ENCODE measurements at places on chromosomes 5 and 9. TPM values are rescaled to one million over a fixed set of nuclear protein-coding genes. Genes with fewer than 3 reads are reported as not detected.
A peak's percentile ranks its signal among the peaks of the same experiment; 100 is the strongest.

GRCh38 chr5:177447066-177447610 lies 524 bp downstream of the PRR7 start:
- peak; percentile 91 for DNase-seq

DNA sequence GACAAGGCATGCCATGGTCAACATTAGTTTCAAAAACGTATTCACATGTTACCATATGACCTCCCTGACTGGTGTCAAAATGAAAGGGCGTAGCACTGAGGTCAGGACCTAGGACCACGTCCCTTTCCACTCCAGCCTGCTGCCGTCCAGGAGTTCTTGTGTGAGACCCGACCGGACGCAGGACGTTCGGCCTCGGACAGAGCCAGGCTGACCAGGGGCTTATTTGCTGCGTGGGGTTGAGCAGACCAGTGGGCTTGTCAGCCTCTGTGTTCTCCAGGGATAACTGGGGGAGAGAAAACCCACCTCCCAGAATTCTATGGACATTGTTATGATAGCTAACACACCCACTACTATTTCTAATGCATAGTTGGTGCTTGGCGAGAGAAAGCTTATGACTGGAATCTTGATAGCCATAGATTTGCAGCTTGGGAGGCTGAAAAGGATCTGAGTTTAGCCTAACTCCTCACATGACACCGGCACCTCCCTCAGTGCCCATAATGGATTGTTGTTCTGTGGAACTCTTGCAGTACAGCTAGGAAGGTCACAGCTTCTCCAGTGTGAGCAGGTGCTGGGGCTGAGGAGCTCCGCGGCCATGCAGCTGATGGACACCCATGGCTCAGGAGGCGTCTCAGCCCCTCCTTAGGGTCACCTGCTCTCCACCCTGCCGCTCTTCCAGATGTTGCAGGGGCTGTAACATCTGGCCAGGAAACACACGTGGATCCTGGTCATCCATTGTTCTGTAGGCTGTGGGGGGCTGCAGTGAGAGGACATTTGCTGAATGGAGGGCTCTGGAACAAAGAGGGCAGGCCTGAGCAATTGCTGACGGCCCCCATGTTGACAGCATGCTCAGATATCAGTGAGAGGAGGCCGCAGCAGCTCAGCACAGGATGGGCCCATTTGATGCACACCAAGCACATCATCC lies 368.4 kb downstream of the IRX2 start:
- DNase-seq, result no peak

DNA sequence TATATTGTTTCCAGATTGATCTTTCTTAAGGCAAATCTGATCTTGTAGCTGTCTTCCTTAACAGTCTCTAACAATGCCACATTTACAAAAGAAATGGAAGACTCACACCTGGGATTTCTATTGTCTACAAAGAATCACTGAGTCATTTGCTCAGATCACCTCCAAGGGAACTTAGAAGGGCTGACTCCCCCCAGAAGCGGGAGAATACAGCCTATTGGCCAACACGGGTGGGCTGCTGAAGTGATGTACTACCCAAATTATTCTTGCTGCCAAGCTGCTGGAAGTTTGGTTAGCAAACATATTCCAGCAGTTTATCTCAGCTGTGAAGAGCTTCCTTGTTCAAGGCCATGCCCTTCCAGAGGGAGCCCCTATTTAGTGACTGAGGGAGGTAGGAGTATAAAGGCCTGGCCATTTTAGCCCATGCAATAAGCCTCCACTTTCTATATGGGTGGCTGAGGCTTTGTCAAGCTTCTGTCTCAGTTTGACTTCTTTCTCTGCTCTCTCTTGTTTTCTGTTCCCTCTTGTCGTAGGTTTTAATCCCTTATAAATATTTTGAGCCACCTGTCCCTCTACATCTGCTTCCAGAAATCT lies 379.4 kb downstream of the PRR16 start:
- no peak for DNase-seq

GRCh38 chr9:70868041-70868440 lies 253.4 kb downstream of the TRPM3 start:
- DNase-seq, result no peak

- peak; percentile 84 for DNase-seq
Measured at GRCh38 chr9:129487658-129488483, 133.0 kb downstream of the C9orf50 start.

DNA sequence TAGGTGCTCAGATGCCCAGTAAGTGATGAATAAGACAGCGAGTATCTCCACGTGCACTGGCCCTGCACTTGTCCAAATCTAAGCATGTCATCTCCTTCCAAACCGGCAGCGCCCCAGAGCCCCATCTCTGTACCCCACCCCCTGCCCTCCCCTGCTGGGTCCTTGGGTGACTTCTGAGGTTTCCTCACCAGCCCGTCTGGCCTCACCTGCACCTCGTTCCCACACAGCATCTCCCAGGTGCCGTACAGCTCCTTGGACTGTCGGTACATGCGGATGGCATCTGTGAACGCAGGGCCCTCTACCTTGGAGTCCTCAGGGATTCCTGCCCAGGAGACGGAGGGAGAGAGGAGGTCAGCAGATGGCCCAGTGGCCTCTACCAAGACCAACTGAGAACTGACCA lies 66.3 kb downstream of the LRSAM1 start:
- no peak for DNase-seq

- DNase-seq, result no peak
Measured at GRCh38 chr9:7342229-7342628, 457.3 kb downstream of the DMAC1 start.

Gene TXNDC8
- polyA plus RNA-seq, result not detected

Gene LHFPL2
- polyA plus RNA-seq, result 9.8 TPM

Gene ENG
- polyA plus RNA-seq, result 21.5 TPM

All from stomach (tissue), 19 donors.